ENCODE measurements at places on chromosomes 7 and 10.

DNA sequence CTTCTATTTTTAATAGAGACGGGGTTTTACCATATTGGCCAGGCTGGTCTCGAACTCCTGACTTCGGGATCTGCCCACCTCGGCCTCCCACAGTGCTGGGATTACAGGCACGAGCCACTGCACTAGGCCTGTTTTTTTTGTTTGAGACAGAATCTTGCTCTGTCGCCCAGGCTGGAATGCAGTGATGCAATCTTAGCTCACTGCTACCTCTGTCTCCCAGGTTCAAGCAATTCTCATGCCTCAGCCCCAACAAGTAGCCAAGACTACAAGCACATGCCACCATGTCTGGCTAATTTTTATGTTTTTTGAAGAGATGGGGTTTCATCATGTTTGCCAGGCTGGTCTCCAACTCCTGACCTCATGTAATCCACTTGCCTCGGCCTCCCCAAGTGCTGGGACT is 73.7 kb downstream of the TYW1B start:
- no peak for DNase-seq

DNA sequence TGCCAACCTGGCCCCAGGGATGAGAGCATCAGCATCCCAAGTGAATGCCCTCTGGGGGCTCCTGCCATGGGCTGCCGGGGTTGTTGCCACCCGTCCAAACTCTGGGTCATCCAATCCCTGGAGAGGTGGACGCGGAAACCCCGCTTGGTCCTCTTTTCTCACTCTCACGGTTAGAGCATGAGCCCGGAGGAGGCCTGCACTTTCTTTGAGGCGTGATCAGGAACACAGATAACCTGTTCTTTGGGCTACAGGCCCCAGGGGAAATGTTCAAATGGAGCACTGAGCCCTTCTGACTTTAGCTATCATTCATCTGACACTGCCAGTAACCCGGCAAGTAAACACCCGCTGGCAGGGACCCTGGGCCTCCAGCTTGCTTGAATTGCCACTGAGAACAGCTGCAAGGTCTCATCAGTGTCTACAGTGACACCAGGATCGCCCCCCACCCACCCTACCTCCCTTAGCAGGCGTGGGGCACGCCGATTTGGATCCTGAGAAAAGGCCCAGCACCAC is 29.4 kb upstream of the SLF2 start:
- DNase-seq, result no peak

DNA sequence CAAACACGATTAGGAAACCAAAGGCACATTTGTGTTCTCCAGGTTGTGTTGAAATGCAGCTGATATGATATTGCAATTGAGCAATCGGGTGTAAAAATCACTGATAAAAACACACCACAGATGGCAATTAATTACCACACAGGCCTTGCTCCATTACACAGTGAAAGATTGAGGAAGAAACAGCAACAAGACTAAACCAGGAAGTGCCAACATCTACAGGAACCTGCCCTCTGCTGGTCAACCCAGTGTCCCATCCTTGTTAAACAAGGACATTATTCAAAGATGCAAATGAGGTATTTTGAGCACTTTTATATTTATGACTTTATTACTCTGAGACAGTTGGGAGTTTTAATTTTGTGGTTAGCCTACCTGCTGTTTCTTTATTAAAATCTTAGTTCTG is 765.6 kb upstream of the GHITM start:
- no peak for DNase-seq

DNA sequence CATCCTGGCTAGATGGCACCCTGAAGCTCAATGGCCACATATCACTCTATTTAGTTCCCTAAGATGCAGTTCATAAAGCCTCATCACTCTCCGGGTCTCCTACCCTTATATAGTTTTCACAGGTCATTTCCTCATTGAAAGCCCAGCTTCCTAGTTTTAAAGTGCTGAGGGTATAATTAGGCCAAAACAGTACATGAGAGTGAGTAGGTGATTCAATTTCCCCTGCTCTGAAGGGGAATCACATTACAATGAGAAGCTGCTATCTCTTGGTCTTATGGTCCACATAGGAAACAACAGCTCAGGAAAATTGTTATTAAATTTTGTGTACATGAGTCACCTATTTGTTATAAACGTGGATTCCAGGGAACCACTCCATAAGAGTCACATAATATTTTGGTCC is 162.0 kb downstream of the SEMA3E start:
- DNase-seq, result no peak

DNA sequence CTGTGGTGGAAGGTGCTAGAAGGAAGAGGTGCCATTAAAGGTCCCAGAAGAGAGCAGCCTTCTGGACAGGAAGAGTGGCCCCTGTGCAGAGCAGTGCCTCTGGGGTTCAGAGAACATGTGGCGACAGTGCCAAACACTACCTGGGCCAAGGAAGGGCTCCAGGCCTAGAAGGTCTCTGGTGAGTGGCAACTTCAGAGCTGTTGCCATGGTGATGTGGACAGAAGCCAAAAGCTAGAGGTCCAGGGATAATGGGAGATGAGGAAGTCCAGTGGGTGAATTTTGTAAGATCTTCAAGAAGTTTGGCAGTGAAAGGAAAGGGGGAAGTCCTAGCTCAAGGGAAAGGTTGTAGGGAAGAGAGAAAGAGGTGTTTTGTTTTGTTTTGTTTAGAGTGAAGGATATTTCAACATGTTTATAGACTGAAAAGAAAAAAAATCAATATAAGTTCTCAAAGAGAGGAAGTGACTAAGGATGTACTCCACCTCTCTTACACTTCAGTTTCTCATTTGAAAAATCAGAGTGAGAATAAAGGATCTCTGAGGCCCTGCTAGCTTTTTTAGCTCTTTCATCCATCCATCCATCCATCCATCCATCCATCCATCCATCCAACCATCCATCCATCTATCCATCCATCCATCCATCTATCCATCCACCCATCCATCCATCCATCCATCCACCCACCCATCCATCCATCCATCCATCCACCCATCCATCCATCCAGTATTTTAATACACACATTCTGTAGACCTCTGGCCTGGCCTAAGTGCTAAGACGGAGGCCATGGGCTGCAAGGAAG is 77.1 kb upstream of the DUSP5 start:
- no peak for DNase-seq

DNA sequence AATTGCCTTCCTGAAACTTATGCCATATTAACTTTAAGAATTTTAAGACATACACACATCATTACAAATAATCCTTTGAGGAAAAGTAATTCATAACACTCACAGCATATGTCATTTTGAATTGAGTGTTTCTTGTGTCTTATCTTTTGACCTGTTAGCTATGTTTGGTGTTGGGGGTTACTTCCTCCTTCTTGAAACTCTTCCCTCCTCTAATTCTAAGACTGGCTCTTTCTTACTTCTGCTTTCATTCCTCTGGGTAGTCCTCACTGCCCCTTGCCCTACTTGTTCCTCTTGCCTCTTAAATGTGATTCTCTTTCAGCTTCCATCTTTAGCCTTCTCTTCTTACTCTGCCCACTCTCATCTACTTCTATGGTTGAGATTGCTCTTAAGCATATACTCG is 28.3 kb upstream of the PIP4K2A start:
- no peak for DNase-seq

DNA sequence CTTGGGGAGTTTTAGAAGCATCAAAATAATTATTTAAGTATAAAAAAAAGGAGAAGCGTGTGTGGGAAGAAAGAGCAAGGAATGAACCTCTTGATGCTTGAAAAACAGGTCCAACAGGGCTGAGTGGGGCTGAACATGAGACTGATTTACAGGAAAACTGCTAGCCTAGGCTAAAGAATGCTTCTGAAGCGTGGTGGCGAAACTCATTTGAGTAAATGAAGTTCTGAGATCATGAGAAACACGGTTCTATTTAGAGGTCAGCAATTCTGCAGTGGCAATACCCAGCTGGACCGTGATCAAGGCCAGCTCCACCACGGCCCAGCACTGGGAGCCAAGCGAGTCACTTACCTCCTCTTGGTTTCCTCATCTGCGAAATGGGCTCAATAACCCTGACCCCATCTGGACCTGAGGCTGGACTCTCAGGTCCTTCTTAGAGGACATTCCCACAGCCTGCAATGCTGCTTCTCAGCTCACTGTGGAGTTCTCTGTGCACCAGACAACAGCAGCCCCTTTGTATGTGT is 140.1 kb upstream of the ADAM12 start:
- DNase-seq, result no peak

- DNase-seq, result no peak
Measured at GRCh38 chr10:22369434-22370072, 24.3 kb downstream of the SPAG6 start.

GRCh38 chr7:130907439-130907838 is 173.4 kb upstream of the KLF14 start:
- no peak for DNase-seq
